ENCODE measurements at places on chromosomes 3 and 15.

DNA sequence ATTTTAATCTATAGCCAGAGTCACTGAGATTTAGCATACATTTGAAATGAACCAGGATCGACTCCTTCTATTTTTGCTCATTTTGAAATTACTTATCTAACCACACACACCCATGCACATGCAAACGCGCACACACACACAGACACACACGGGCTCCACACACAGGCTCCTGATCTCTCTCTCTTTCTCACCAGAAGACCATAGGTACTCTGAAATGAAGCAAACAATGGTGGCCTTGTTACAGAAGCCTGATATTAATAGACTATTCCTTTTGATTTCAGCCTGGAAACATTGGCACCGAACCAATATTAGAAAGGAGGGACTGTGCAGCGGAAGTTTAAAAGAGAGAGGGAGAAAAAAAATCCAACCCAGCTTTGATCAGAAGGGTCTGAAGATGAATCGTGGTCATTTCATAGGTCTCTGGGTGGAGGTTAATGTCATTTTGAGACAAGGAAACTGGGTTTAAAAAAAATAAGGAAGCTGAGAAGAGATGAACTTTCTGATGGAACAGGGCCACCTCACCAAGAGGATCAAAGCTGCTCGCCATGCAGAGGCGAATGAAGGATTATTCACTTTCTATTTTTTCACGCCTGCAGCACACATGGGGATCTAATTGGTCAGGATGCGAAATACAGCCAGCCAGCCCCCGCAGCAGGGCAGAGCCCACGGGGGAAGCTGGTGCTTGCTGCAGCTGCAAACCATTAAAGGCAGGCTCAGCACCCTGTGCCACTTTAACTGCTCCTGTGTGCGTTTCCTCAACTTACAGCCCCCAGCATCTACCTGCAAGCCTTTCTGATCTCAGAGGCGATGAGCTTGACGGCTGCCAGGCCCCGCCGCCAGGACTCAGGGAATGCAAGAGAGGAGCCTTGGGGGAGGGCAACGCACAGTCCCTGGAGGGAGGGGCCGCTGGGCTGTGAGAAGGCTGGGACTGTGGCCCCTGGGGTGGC lies 88.8 kb downstream of the HES1 start:
- no peak for DNase-seq

DNA sequence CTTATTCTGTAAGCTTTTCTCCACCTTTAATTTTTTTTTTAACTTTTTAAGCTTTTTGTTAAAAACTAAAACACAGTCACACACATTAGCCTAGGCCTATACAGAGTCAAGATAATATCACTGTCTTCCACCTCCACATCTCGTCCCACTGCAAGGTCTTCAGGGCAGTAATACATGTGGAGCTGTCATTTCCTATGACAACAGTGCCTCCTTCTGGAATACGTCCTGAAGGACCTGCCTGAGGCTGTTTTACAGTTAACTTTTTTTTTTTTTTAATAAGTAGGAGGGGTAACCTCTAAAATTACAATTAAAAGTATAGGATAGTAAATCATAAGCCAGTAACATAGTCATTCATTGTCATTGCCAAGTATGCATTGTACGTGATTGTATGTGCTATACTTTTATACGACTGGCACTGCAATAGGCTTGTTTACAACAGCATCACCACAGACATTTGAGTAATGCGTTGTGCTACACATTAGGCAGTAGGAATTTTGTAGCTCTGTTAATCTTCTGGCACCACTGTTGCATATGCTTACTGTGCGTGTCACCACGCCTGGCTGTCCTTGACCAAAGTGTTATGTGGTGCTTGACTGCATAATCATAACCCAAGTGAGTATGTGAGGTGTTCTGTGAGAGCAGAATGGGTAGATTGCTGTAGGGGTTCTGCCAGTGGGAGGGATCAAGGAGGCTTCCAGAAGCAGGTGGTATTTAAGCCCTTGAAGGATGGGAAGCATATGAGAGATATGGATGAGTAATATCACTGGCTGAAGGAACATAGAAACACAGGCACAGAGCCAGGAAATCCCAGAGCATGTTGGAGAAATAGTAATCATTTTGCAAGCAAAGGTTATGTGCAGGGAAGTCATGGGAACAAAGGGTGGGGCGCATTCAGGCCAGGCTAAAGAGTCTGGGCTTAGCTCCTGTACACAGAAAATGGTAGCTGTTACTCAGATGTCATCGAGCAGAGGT lies 18.3 kb downstream of the FBXO22 start:
- no peak for DNase-seq

DNA sequence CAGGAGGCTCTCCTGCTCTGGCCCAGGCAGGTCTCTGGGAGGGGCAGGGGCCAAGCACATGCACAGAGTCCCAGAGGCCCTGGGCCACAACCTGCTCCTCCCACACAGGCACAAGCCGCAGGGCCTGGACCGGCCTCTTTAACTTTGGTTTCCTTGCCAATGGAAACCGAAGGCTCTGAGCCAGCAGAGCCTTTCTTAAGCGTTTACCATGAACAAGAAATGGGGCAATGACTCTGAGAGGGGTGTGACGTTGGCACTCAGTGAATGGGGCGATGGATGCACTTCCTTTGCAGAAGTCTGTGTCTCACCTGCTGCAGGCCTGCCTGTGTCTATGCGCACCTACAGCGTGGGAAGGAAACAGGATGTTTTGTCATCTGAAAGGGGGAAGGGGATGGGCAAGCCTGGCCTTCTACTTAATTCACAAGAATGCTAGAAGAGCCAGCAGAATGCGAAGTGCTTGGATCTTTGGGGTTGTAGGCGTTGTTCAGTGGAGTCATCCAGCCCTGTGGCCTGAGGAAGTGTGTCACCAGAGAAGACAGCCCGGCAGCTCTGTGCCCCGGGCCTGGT lies 41.8 kb downstream of the IFT122 start:
- DNase-seq, result no peak

GRCh38 chr15:79311901-79312553 lies 1.1 kb downstream of the TMED3 start:
- no peak for DNase-seq

GRCh38 chr3:10845839-10846656 lies 30.0 kb downstream of the SLC6A11 start:
- no peak for DNase-seq

- no peak for DNase-seq
These were observed 48.4 kb downstream of the CCNL1 start for GRCh38 chr3:157111518-157111917.

- peak; percentile 43 for DNase-seq
These were observed 30.7 kb downstream of the NBEAL2 start for GRCh38 chr3:47010111-47010712.

GRCh38 chr15:95565690-95566089 lies 764.8 kb upstream of the NR2F2 start:
- no peak for DNase-seq

GRCh38 chr3:64382153-64382552 lies 156.9 kb upstream of the PRICKLE2 start:
- no peak for DNase-seq

DNA sequence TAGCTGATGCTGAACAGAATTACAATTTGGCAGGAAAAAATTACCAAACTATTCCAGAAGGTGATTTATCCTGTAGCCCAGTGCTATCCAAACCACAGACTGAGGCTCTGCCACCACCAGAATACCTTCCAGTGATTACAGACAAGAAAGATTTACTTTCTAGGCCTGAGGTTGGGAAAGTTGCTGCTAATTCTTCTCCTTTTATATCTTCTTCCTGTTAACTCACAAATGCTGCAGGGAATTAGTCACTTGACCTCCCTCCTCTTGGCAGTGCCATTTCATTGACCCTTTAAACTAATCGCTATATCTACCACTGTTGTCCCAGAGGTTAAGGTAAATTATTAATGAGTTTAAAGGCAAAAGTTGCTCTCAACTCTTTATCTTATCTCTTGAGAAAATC lies 118.4 kb downstream of the CTNNB1 start:
- no peak for DNase-seq

DNA sequence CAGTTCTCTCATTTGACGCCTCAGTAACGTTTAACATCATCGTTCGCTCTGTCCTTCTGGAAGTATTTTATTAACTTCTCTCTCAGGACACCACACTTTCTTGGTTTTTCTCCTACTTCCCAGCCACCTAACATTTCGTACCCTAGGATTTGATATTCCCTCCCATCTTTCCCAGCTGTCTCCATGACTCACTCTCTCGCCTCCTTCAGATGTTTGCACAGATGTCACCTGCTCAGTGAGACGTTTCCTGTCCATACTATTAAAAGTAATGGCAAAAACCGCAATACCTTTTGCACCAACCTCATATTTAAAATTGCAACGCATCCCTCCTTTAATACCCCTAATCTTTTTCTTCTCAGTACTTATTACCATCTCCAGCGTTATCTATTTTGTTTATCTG lies 62.1 kb upstream of the SPRED1 start:
- DNase-seq, result no peak

GRCh38 chr3:89576417-89576816 lies 469.0 kb downstream of the EPHA3 start:
- DNase-seq, result no peak

GRCh38 chr3:33808559-33808958 lies 10.1 kb downstream of the PDCD6IP start:
- DNase-seq, result no peak
